HS-27A (cell line): ENCODE measurements at places on chromosomes 13 and 19.

GRCh38 chr13:97849305-97849704, 104.2 kb upstream of the IPO5 start:
- no peak for DNase-seq

DNA sequence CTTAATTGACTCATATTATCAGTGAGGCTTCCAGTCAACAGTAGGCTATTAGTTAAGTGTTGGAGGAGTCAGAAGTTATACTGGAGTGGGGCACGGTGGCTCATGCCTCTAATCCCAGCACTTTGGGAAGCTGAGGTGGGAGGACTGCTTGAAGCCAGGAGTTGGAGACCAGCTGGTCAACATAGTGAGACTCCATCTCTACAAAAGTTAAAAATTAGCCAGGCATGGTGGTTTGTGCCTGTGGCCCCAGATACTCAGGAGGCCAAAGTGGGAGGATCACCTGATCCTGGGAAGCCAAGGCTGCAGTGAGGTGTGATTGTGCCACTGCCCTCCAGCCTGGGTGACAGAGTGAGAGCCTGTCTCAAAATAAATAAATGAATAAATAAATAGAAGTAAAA, 53.2 kb downstream of the COMP start:
- no peak for DNase-seq

GRCh38 chr13:52001120-52001731, 10.0 kb downstream of the ATP7B start:
- DNase-seq: no peak

- no peak for DNase-seq
Observed at GRCh38 chr19:20611866-20612265, 46.3 kb upstream of the ZNF737 start.

DNA sequence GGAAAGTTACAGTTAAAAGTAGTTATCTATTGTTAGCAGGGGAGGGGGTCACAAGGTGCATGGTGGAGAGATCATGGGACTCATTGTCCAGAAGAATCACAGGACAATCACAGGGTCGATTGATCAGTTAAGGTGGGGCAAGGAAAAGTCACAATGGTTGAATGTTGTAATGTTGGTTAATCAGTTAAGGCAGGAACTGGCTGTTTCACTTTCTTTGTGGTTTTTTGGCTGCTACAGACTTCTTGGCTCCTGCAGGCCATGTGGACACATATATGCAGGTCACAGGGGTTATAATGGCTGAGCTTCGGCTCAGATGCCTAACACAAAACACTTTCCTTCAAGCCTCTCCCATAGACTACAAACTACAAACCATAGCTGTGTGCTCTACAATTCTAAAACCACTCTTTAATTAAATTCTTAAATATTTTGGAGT, 6.9 kb upstream of the ZNF431 start:
- no peak for DNase-seq

DNA sequence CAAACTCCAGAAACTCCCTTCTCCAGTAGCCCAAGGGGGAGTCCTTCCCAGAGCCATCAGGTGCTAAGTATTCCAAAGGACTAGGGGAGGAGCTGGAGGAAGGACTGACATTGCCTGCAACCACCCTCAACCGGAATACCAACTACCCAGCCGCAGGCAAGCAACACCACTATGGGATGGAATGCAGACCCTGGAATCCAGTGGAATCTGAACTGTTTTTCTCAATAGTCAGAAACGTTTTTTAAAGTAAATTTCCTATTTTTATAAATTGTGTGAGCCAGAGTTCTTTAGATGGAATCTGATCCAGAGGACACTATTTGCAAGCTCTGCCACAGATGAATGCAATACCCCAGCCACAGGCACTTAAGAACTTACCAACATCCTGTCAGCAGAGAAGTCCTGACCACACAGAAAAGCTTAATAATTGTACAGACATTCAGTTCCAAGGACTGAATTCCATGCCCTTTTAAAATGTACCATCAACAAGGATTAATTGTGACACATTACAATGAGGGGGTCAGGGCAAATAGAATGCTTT, 92.1 kb downstream of the USP12 start:
- no peak for DNase-seq

GRCh38 chr13:46039411-46040182, 12.9 kb downstream of the ZC3H13 start:
- no peak for DNase-seq
